Fibroblast of skin of scalp (primary cell): ENCODE measurements at places on chromosomes 11 and 22.

DNA sequence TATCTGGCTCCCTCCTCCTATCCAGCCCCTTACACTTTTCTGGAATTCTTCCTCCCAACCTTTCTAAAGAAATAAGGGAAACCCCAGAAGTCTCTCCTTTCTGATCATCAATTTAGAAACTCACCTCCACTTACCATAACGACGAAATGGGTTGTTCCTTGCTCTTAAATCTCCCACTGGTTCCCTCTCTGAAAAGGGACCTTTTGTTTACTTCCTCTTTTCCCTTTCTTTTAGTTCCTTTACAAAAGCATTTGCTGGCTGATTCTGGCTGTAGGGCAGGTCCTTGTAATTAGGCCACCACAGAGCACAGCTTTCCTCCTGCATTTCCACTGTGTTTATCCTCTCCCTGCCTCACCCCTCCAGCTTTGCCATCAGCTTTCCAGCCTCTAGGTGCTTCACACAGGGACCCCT is 12.0 kb downstream of the JAML start:
- DNase-seq: no peak

- no peak for DNase-seq
These were observed 1.1 kb downstream of the NPAT start for GRCh38 chr11:108221371-108221770.

DNA sequence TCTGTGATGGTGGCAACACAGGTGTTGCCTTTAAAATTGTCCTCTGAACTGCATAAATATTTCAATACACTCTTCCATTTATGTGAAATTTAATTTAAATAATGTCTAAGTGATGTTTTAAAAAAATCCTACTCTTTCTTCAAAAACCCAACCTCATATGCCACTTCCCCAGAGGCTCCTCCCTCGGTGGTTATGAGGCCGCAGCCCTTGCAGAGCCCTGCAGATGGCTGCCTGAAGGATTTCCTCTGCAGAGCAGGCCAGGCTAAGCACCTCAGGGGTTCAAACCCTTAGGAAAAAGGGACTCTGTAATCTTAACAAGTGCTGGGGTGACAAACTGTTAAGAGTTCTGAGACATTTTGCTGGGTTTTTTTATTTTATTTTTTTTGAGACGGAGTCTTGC is 25.2 kb downstream of the MORC2 start:
- DNase-seq: no peak

DNA sequence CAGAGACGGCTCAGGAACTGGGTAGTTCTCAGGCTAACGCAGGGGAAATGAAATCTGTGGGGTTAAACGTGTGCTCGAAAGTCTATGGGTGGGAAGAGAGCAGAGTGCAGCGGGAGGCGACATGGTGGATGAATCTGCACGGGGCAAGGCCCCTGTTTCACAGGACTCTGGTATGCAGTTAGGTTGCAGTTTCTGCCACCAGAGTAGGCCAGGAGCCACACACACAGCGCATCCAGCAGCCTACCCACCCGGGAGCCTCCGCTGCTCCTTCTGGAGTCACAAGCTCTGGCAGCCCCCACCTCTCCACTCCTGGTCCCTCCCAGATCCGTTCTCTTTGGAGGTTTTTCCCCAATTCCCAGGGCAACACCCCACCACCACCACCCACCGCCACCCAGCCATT is 27.0 kb downstream of the SPATA19 start:
- DNase-seq: no peak

DNA sequence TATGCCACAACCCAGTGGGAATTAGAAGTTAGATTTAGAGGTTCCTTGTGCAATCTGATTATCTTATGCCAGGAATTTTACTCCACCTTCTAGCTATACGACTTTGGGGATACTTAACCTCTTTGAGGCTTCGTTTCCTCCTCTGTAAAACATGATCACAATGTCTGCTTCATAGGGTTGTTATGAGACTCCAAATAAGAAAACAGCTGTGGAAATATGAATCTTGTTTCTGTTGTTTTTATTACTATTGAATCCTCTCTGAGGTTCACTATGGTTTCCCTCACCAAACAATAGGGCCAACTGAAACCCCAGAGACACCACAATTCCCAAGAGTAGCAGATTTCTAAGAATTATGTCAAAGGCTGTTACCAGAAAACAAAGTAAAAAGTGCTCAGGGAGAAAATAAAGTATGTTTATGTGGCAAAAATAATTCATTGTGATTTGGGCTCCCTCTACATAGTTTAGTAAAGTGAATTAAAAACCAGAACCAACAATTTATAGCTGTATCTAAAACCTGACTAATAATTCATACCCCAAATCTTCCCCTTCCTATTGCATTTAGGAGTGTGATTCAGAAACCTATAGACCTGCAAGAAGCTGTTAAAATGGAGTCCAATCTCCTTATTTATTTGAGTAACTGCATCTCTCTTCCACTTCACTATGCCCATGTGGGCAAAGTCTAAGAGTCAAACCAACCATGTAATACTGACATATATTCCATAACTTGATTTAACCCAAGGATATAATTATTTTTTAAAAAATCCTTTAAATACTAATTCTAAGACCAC is 38.4 kb downstream of the AMBRA1 start:
- DNase-seq: peak; percentile 66

DNA sequence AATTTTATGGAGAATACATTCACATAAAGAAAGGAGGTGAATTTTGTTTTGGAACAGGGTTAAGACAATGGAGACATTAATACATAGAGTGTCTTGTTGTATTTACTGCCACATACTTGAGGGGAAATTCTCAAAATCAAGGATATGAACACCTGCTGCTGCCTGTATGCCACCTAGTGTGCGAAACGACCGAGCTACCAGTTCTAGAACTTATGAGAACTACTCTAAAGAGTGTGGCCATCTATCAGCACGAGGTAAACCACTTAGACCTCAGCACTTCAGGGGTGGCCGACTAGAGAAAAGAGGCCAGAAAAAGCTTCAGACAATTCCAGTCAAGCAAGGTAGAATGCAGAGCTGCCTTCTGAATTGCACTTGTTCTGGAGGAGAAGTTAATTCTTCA is 1.5 kb upstream of the AGBL2 start:
- DNase-seq: no peak
